ENCODE measurements at places on chromosomes 4 and X.

GRCh38 chrX:53684415-53685192 is 1.9 kb downstream of the HUWE1 start:
- peak; percentile 71 for DNase-seq

- DNase-seq: no peak
These were observed 2.4 kb downstream of the ZMYM3 start for GRCh38 chrX:71251466-71251973.

DNA sequence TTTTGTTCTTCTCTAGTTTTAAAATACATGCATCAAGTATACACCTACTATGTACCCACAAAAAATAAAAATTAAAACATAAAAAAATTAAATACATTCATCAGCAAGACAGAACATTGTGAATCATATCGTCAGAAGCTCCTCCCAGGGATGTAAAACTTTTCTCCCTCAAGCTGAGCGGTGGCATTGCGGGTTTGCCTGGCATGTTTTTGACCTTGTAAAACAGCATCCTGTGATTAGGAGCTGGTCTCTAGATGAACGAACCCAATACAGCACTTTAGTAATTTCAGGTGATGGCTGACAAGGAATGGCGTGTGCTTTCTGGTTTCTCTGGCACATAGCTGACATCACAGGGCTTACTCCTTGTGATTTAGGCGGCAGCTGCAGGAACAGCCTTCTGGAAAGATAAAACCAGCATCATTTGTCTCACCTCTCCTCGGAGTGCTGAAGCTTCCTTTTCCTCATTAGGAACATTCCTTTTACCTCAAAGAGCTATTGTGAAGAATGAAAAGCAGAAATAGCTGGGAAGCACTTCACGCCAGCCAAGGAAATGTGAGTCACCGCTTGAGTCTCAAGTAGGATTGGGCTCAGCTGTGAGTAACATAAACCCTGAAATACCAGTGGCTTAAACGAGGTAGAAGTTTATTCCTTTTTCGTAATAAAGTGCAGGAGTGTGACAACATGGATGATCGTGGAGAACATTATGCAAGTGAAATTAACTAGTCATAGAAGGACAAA is 44.3 kb downstream of the NYX start:
- no peak for DNase-seq

- DNase-seq: no peak
These were observed 4.8 kb downstream of the TBC1D14 start for GRCh38 chr4:6914448-6914847.

- no peak for DNase-seq
These were observed 490 bp downstream of the RWDD4 start for GRCh38 chr4:183658362-183659028.

DNA sequence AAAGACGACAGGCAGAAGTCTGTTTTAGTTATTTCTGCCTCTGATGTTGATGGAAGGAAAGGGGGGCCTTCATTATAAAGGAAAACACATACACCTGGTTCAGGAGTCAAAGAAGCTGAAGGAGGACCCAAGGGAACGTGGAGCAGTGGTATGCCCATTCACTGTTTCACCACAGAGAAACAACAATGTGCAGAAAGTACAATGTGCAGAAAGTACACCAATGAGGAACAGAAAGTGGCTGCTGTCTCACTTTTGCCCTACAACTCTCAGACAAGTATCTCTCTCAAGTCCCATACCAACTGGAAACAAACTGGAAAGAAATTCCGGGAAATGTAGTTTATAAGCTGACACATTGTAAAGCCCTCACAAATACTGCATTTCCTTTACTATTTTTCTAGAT is 564.5 kb downstream of the TRAM1L1 start:
- no peak for DNase-seq

DNA sequence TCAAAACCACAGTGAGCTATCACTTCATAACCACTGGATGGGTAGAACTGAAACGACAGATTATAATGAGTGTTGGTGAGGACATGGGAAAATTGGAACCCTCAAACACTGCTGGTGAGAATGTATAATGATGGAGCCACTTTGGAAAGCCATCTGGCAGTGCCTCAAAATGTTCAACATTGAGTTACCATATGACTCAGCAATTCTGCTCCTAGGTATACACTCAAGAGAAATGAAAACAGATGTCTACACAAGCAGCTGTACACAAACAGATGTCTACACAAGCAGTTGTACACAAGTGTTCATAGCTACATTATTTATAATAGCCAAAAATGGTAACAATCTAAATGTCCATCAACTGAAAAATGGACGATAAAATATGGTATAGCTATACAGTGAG is 143.9 kb downstream of the PDGFRA start:
- no peak for DNase-seq

DNA sequence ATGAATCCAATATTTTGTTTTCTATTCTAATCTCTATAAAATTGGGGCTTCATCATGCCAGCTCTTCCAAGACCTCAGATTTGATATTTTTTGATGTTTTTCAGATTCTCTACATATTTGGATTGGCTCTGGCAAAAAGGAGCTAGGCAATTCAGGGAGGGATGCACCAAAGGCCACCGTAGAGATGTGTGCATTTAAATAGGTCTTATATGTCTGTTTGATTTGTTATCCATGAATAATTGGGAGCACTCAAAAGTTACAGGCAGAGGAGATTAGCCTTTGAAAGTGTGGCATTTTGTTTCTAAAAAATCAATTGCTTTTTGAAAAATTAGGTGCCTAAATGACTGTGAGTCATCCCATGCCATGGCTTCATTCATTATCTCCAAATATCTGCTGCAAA is 147.1 kb upstream of the RPS6KA6 start:
- no peak for DNase-seq

DNA sequence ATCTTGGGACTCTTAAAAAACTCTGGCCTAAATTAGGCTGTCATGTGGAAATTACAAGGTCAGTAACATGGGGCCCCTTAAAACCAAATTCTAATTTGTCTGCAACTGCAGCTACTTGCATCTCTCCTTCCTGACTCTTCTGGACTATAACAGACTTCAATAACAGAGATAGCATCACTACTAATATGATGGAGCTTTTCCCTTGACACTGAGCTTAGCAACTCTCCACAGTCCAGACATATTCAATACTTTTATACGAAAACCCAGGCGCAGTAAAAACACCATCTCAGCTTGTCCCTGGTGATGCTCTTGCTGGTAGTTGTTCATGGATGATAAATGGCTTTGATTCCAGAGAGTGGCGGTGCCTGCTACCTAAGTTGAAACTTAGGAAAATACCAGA is 850.4 kb downstream of the STIM2 start:
- DNase-seq: no peak

GRCh38 chr4:137000432-137000831 is 531.9 kb downstream of the PCDH18 start:
- DNase-seq: no peak

DNA sequence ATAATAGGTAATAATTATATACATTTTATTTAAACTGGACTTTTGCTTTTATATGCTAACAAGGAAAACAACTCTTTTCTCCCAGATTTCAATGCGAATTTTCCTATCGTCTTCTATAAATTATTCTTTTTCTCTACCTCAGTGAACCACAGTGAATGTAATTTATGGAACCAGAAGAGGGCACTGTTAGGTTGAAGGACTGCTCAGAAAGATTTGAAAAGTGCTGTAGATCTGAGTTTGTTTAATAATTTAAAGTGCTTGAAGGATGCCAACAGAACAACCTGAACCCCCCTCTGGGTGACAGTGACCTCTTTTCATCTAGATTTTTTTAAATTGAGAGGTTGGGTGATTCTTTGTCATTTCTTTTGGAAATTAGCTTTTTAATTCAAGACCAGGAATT is 54.9 kb downstream of the PHOX2B start:
- DNase-seq: no peak

DNA sequence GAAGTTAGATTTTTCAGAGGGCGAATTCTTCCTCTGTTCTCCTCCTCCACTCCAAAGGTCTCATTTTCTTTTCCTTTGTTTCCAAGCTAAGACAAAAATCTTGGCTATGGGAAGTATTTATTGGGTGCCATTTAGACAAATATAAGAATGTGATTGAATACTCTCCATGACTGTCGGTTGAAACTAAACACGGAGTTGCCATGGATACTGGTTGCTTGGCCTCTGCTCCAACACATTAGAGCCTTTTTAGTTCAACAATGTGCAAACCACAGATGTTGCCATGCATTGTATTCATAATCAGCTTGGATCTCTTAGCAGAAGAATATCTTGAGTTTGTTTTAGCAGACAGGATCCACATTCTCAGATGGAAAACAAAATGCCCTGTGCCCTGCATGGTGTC is 366.5 kb upstream of the LCORL start:
- DNase-seq: no peak

GRCh38 chr4:182842104-182842600 is 75.0 kb downstream of the DCTD start:
- DNase-seq: no peak

DNA sequence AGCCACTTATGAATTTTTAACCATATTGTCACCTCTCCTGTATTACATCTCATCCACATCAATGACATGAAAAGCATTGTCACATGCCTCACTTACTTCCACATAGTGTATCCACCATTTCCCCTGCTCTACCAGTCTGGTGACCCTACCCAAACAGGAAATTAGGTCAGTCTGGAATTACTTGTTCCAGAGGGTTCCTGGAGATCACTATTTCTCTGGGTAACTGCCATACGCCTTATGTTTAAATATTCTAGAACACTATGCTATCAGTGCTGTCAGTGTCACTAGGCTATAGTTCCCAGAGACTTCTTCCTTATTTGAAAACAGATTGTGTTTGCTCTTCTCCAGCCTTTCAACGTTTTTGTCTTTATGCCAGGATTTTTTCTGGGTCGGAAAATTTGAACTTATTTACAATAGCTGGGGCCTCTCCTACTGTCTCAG is 15.0 kb downstream of the SRPX2 start:
- no peak for DNase-seq

DNA sequence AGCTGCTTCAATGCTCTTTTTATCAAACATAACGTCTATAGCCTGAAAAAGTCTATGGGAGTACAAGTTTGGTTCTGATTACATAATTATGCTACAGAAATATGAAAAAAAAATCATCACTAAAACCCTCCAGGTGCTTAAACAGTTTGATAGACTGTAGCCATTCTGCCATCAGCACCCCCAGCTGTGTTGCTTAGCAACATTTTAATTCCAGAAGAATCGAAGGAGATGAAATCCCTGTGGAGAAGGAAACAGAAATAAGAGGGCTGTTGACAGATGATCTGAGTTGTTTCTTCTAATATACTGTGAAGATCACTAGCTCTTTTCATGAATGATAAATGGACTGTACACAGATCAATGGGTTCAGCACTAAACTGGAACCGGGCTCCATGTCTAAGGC is 402.8 kb downstream of the AFF2 start:
- DNase-seq: no peak

- no peak for DNase-seq
These were observed 39.2 kb upstream of the GPR78 start for GRCh38 chr4:8540991-8541390.

DNA sequence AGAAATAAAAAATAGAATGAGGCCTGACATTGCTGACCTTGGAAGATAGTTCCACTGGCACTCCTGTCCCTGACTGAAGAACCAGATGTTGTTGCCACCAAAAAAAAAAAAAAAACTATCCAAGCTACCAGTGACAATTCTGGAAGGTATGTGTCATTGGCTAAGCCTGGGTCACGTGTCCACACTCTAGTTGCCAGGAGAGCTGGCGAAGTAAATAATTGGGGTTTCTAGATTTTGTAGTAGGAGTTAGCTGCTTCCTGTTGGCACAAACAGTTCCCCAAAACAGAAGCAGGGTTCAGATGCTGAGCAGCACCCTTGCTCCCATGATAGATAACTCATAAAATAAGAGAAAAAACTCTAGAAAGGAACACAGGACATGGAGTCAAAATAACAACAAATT is 20.5 kb downstream of the MND1 start:
- no peak for DNase-seq

GRCh38 chr4:75834772-75835154 is 67.5 kb downstream of the PPEF2 start:
- DNase-seq: no peak

GRCh38 chr4:38062088-38062775 is 102.0 kb downstream of the PTTG2 start:
- peak; percentile 57 for DNase-seq

- DNase-seq: no peak
These were observed 17.3 kb downstream of the LRPAP1 start for GRCh38 chr4:3514806-3515501.

GRCh38 chrX:12419591-12419990 is 281.3 kb downstream of the FRMPD4 start:
- DNase-seq: no peak

DNA sequence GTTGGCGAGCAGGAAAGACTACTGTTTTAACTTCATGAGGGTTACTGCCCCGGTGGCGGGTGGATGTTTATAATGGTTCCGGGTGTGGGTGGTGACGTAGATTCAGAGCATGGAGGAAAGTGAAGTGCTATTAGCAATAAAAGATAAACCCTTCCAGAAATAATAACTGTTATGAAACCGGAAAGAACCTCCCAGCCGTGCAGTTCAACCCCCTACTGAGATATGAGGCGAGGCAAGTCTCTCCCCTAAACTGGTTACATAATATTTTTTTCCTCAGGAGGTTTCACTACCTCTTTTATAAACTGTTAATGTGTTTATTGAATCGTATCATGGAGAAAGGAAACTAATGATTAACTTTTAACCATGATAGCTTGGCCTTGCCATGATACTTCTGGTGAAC is 33.9 kb upstream of the STIM2 start:
- DNase-seq: no peak

GRCh38 chr4:121139533-121140222 is 24.4 kb downstream of the TNIP3 start:
- DNase-seq: no peak

DNA sequence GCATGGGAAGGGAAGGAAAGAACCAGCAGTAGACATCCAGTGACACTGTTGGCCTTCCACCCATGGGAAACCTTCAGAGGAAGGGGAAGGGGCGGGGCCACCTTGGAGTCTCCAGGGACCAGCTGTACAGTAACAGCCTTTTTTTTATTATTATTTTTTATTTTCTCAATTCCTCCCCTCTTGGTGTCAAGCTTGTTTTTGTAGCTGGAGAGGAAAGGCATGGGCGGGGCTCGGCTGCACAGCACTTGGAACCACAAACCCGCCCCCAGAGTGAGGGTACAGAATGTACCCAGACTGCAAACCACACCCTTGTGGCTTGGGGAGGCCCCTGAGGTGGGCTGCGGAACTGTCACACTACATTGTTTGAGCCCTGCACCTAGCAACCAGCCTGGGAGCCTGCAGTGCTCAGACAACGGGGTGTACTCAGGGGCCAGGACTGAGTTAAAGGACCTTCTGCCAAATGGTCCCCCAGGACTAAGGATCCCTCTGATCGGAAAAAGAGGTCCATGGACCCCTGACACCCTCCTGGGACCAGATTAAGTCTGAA is 45.7 kb downstream of the PRPS1 start:
- peak; percentile 58 for DNase-seq

- peak; percentile 54 for DNase-seq
These were observed 119.1 kb upstream of the OTUD4 start for GRCh38 chr4:145299380-145300076.

- no peak for DNase-seq
These were observed 1.3 kb downstream of the QDPR start for GRCh38 chr4:17510582-17510981.

- no peak for DNase-seq
These were observed 8.1 kb upstream of the PPP2R3B start for GRCh38 chrX:394830-395229.

Data from stimulated activated CD4-positive, alpha-beta T cell treated with anti-CD3 and anti-CD28 coated beads, Interleukin-1b, Interleukin-23, amount 100 ng/mL, for 4 hours (primary cell).